ENCODE measurements at places on chromosomes 12 and 14.

DNA sequence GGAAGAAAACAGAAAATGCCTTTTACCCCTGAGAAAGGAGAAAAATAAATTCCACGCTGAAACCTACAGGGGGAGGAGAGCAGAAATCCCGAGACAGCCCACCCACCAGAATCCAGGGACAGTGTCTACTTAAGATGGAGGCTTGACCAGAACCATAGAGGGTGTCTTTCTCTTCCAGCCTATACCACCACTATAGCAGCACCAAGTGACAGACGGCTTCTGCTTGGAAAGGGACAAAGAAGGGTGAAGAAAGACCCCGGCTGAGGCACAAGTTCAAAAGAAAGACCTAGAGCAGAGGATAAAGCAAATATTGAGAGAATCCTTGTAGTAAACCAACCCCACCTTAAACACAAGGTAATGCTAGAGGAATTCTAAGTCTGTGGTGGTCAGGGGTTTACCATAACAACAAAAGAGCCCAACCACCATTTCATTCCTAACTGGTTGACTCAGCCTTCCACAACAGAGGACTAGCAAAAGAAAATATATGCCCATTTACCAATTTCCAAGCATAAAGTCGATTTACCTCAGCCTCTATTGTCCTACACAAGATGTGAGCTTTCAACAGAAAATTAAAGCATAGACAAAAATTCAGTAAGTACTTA lies 105.3 kb upstream of the FOXG1 start:
- no peak for DNase-seq

- DNase-seq: no peak
Measured at GRCh38 chr12:102595315-102595714, 115.0 kb upstream of the IGF1 start.

DNA sequence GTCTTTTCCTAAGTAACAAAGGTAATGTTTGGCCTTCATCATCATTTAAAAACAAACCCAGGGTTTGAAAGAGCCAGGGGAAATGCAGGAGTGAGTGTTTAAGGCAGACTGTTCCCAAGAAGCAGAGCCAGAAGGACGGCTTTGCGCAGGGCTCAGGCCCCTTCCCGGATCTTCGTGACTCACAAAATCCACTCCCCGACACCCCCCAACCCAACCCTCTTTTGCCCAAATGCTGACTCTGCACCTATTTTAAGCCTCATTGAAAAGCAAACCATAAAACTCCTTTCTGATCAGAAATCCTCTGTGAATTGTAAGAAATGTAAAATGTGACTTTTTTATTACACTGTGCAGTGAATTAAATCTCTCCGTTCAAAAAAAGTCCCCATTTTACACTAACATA lies 67.5 kb downstream of the SETD3 start:
- no peak for DNase-seq

- no peak for DNase-seq
Measured at GRCh38 chr12:116161588-116161987, 115.9 kb downstream of the MED13L start.

DNA sequence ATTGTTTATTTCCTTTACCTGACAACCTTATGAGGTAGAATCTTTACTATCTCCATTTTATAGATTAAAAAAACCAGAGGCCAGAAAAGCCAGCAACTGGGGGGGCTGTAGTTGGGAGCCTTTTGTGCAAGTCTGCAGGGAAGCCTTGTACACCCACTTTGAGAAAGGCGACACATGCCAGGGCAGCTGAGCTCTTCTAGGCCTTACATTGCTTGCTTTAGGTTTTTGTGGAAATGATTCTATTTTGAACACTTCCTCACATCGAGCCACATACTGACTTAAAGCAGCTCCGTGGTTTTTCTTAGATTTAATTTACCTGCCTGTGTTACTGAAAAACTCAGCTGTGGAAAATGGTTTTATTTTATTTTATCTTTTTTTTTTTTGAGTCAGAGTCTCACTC lies 34.6 kb downstream of the EP400 start:
- no peak for DNase-seq

DNA sequence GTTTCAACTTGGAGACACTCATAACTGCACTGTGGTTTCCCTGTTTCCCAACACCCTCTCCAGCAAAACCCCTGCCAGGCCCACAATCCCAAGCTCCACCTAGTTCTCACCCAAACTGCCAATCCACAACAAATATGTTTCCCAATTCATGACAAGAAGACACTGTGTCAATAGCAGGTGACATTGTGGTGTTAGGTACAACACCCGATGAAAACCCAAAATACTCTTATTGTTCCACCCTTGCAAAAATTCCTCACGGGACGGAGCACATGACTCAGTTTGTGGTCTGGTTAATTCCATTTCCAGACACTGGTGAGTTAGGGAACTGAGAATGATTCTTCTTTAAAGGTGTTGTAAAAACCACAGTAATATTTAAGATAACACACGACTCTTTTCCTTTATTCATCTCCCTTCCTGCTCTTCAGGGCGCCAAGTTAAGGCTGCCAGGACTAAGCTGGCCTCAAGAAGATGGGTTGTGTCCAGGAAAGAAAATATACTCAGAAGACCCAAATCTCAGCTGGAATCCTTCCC lies 735.5 kb downstream of the MED13L start:
- no peak for DNase-seq
